ENCODE measurements at places on chromosomes 7 and 10. TPM values are rescaled to one million over a fixed set of nuclear protein-coding genes. Genes with fewer than 3 reads are reported as not detected.
A peak's percentile ranks its signal among the peaks of the same experiment; 100 is the strongest.

- no peak for DNase-seq
Measured at GRCh38 chr10:3261921-3262320, 89.3 kb upstream of the PITRM1 start.

DNA sequence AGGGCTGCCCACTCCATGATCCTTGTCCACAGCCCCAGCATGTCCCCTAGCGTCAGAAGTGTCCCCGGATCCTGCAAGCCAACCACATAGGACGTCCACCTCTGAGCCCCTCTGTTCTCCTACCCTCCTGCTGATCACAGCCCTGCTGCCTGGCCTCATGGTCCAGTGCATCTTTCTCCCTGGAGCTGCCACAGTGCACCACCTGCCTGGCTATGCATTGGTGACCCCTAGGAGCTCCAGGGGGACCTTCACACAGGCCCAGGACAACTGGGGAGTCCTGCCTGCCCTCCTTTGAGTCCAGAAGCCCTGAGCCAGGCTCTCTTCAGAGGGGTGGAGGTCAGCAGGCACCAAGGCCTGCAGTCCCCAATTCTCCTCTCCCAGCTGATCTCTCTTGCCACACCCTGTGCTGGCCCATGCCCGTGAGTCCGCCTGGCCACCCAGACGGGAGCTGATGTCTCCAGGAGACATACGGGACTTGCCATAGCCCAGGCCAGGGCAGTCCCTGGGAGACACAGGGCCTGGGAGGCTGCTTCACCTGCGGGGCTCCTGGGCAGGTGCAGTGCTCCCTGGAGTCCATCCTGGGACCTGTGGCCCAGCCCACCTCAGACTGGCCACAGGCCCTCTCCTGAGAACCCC lies 77.4 kb upstream of the RET start:
- DNase-seq = no peak

- DNase-seq = peak; percentile 91
Measured at GRCh38 chr7:7438851-7439250, 96.8 kb downstream of the COL28A1 start.

GRCh38 chr10:43667317-43667731 lies 18.6 kb upstream of the ZNF32 start:
- peak; percentile 28 for DNase-seq

DNA sequence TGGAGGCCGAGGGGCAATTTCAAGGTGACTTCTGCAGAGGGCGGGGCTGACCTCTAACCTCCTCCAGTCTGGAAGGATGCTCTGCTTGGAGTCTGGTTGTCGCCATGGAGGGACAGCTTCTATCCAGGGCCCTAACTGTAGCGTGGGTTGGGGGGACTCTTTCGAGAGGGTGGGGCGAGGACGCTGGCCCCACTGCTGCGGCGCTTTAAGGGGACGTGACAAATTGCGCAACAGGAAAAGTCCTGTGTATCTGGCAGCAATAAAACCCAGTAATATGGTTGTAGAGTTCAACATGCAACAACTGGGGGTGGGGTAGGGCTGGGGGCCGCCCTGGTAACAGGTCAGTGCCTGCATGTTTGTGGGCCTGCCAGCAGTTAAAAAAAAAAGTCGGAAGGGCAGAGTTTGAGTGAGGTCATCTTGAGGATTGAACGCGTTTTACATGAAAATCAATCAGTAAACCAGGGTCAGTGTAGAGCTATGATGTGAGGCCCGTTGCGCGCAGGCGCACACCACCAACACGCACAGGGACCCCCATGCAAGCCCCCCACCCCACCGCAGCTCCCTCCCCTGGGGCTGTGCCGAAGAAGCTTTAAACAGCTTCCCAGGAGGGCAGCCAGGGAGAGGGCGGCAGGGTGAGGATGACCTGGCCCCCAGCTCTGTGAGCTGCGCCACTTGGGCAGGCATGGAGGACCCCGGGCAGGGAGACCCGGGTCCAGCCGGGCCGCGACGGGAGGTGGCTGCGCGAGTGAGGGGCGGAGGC lies 4.3 kb downstream of the SHH start:
- DNase-seq = no peak

GRCh38 chr10:25191162-25191895 lies 16.5 kb downstream of the GPR158 start:
- DNase-seq = peak; percentile 22

GRCh38 chr7:154976844-154977243 lies 26.1 kb downstream of the PAXIP1 start:
- no peak for DNase-seq

DNA sequence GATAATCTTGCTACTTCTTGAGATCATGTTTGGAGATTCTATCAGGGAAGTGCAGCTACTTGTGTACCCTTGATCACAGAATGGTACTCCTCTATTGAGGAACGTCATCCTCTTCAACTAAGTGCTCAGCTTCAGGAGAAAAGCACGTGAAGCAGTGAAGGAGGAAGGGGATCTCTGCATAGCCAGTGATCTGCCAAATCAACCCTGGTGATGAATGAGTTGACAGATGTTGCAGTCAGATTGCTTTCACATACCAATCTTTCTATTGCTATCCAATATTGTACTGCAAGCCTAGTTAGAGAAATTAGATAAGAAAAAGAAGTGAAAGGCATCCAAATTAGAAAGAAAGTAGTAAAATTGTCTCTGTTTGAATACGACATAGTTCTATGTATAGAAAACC lies 309.4 kb downstream of the TWIST1 start:
- no peak for DNase-seq

- no peak for DNase-seq
Measured at GRCh38 chr10:112562122-112562521, 115.1 kb downstream of the VTI1A start.

- no peak for DNase-seq
Measured at GRCh38 chr7:138563808-138564207, 103.7 kb downstream of the TRIM24 start.

DNA sequence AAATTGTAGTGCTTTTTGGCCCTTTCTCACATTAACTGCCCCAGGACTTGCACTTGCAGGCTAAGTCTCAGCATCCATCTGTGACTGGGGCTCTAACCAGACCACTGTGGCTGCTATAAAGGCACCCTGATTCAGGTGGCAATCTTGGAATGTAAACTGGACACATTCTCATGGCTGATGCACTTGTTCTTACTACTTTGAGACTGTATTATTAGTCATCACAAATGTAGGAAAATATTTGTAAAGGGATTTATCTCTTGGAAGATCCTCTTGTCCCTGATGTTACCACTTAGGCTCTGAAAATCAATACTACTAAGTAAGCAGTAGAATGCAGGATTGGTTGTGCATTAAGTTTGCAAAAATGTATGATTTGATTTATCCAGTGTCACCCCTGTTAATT lies 25.0 kb downstream of the PDE1C start:
- DNase-seq = no peak

DNA sequence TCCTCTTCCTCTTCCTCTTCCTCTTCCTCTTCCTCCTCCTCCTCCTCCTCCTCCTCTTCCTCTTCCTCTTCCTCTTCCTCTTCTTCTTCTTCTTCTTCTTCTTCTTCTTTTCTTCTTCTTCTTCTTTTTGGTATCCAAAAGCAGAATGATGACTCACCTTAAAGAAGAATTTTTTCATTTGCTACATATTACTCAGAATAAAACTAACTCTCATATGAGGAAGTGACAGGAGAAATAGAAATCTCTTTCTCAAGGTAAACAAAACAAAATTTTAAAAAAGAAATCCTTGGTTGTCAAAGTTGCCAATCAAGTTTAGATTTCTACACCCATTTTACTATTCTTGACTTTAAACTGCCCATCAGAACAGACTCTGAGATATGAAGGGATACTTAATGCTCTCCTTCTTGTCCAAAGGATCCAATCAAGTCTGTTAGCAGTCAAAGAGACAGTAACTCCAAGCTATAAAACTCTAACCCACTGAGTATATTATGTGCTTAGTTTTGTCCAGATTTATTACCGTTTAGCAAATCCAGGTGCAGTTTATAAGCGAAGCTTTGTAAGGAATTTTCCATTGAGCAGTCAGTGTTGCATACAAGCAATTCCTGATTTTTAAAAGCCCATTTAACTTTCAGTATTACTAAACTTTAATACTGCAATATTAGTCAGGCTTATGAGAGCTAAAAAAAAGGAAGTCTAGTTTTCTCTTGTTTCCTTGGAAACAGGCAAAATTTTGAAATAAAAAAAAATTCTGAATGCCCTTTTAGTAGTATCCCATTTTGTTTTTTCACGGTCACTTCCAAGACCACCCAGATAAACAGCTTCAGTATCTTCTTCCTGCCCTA lies 43.1 kb upstream of the SNX13 start:
- peak; percentile 56 for DNase-seq

DNA sequence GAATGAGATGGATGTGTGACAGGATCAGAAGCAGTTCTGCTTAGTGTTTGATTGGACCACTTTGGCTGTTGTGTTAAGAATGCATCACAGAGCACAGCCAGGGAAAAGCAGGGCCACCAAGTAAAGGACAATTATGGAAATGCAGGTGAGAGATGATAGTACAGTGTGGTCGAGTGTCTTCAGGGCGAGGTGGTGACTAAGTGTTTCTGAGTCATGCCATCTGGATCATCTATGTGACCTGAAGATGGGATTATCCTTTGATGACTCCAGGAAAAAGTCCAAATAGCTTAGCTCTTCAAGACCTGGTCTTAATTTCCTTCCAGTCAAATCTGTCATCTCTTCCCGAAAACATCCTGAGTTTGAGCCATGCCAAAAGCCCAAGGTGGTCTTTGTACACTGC lies 523.2 kb upstream of the IGFBP3 start:
- DNase-seq = peak; percentile 13

DNA sequence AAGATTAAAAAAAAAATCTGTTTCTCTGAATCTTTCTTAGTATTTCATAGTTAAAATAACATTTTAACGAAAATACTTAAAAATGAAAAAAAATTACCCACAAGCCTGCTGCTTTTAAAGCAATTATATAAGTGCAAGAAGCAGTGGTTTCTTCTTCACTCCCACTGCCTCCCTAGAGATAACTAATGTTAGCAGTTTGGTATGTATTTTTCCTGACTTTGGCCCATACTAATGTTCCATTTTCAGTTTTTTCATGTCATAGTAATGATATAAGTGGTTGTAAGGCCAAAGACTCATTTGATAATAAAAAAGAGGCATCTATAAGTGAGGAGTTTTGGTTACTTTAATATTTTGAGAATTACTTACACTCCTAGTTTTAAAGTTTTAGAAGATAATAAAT lies 24.3 kb upstream of the LAMB1 start:
- no peak for DNase-seq

DNA sequence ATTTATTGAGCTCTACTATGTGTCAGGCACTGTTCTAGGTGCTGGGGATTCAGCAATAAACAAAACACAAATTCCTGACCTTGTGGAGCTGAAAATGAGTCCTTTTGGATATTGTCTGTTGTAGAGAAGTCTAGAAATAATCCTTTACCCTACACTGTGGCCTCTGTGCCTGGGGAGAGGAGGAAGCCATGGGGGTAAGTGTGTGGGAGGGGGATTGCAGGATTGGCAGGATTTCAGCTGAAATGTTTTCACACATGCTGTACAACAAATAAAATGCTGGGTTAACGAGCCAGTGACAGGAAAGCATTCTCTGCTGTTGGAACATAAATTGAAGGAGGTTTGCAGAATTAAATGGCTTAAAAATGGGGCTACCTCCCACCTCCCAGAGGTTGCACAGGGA lies 189.4 kb downstream of the FANK1 start:
- no peak for DNase-seq

GRCh38 chr7:128103498-128104107 lies 72.4 kb upstream of the LRRC4 start:
- DNase-seq = peak; percentile 39

GRCh38 chr10:62248465-62248864 lies 20.2 kb downstream of the RTKN2 start:
- no peak for DNase-seq

DNA sequence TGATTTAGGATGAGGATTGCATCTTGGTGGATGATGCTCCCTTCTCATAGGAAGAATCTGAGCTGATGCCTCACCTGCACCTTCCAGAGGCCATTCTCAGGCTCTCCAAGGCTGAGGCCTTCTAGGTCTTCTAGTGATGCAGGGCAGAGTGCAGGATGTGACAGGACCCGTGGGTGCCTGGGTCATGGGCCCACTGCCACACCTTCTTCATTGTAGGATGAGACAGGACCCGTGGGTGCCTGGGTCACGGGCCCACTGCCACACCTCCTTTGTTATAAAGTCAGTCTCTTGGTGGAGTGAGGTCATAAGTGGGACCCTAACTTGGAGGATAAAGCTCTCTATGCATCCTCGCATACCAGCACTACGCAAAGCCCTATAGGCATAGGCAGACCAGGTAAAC lies 109.9 kb upstream of the TCERG1L start:
- DNase-seq = no peak

- peak; percentile 28 for DNase-seq
Measured at GRCh38 chr7:84841809-84842208, 345.0 kb downstream of the SEMA3D start.

- DNase-seq = no peak
Measured at GRCh38 chr10:131723297-131724168, 177.3 kb upstream of the PPP2R2D start.

DNA sequence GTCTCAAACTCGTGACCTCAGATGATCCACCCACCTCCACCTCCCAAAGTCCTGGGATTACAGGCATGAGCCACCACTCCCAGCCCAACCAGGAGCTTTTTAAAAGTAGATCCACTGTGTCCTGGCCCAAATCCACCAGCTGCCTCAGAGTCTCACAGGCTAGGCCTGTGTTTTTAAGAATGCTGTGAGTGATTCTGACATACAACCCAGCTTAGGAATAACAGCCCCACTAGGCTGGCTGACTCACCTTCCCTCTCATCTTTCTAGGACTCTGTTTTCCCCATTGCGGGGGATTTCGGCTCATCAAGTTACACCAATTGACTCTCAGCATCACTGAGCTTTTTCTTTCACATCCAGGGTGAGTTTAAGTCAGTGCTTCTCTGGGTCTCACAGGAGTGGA lies 207.6 kb downstream of the SKIDA1 start:
- peak; percentile 49 for DNase-seq

DNA sequence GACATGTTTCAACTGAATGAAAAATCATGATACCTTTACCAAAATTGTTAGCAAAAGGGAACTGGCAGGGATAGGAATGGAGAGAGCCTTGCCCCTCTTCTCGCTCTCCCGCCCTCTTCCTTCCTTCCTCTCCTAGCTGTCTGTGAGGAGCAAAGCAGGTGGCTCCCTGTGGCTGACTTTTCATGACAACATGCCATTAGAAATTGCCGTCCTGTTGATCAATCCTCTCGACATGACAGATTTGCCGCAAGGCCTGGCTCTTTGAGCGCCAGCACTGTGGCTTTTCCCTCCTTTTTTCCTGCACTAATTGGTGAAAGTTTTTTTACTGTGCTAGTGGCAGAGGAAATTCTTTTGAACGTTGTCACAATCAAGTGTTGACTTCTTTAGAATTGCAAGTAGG lies 171.1 kb downstream of the TCF7L2 start:
- DNase-seq = no peak

GRCh38 chr7:134329614-134330346 lies 13.1 kb upstream of the SLC35B4 start:
- DNase-seq = no peak

GRCh38 chr10:29804025-29804852 lies 169.5 kb upstream of the SVIL start:
- DNase-seq = peak; percentile 75

NACAD gene
- 2.6 TPM for total RNA-seq

PILRA gene
- 0.43 TPM for total RNA-seq

PLAU gene
- total RNA-seq = 111 TPM

POLR2J2 gene
- total RNA-seq = 4.8 TPM

FAM13C gene
- total RNA-seq = 2.3 TPM

TCF7L2 gene
- 7.1 TPM for total RNA-seq

PWWP2B gene
- 8.2 TPM for total RNA-seq

CARD11 gene
- total RNA-seq = under 0.01 TPM

FAM170B gene
- not detected for total RNA-seq

ZNF117 gene
- 5.2 TPM for total RNA-seq

LAMB4 gene
- total RNA-seq = 0.64 TPM

POLR3A gene
- total RNA-seq = 18.6 TPM

NRG3 gene
- not detected for total RNA-seq

STEAP1 gene
- 21.6 TPM for total RNA-seq
